Fibroblast of mammary gland (primary cell): ENCODE measurements at places on chromosomes 6 and 20.
A peak's percentile ranks its signal among the peaks of the same experiment; 100 is the strongest.

DNA sequence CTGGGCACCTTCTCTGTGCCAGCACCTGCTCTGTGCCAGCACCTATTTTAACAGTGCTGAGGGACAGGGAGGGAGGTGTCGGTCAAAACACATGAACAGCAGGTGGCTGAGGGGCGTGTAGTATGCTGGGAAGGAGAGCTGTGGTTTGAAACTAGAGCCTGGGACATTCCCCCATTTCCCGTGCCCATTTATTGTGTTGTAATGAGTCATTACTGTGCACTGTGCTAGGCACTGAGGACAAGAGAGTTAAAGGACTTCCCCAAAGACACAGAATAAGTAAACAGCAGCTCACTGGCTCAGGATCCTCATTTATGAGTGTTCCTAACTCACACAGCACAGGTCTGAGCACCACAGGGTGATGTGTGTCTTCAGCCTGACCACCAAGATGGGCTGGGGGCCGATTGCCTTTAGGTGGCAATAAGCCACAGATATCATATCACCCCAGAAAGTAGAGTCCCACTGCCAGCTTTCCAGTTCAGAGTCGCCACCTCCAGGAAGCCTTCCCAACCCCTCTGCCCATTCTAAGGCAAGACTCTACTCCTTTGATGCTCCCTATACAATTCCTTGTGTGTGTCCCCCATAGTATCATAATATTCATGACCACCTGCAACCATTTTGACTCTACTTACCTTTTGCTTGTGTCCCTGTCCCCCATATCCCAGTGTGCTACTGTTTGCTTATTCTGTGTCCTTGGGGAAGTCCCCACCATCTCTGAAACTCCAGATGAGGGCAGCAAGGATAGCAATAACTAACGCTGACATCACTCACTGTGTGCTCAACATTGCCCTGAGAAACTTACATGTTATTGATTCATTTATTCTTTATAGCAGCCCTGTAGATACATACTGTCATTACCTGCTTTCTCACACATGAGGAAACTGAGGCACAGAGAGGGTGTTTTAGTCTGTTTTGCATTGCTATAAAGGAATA is 87.3 kb downstream of the TOX2 start:
- DNase-seq: no peak

GRCh38 chr6:93423542-93423941 is 4.2 kb upstream of the EPHA7 start:
- DNase-seq: peak; percentile 44

GRCh38 chr20:235891-236290 is 8.8 kb downstream of the DEFB129 start:
- peak; percentile 7 for DNase-seq

- no peak for DNase-seq
Measured at GRCh38 chr6:155882527-155883333, 427.1 kb upstream of the NOX3 start.

DNA sequence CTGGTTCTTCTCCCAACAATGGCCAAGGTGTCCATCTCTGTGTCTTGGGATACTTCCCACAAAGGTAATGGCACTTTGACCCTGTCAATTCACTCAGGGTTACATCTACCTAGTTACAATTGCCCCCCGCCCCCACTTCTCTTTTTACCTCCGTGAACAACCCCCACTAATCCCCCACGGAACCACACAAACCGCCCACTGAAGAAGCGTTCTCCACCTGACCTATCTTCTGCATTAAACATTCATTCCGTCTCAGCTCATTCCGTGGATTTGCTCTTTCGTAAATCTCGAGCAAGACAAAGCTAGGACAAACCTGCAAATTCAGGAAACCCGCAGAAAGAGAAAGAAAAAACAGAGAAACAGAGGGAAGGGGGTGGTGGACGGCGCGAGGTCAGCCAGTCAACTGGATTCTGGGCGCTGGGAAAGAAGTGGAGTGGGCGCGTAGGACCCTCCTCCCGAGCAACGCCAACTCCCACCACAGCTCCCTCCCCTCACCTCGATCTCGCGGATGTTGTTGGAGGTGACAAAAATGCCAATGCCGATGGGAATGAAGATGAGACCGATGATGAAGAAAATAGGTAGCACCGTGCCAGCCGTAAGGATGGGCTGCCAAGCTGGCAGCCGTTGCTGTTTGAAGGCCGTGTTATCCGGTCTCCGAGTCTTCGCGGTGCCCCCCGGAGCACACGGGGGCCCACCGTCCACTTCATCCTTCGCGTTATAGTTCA is 523 bp downstream of the TMEM30A start:
- no peak for DNase-seq

GRCh38 chr6:52839124-52840055 is 1.2 kb downstream of the GSTA5 start:
- peak; percentile 73 for DNase-seq

DNA sequence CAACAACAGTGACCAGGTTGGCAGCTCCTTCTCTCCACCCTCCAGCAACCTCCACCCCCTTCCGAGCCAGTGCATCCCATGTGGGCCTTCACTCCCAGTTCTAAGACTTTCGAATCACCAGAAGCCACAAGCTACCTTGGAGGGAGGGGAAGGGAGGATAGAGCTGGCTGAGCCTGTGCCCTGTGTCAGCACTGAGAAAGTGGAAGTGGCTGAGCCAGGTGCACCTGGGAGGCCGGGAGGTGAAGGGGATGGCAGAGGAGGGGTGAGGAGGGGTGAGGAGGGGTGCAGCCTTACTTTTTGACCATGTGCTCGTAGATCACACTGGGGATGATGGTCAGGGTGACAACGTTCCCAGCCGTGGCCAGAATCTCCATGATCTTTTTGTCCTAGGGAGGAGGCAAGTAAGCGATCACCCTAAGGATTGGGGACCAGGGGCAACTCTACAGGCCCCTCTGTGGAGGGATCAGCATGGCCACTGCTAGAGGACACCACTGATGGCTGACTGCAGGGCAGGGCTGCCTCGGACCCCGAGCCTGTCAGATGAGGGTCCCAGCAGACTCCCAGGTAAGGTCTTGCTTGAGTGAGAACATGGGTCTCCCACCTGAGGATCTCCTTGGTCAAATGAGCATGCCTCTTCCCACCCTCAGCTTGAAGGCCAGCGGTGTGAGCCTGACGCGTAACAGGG is 18.3 kb downstream of the SDCBP2 start:
- DNase-seq: no peak

DNA sequence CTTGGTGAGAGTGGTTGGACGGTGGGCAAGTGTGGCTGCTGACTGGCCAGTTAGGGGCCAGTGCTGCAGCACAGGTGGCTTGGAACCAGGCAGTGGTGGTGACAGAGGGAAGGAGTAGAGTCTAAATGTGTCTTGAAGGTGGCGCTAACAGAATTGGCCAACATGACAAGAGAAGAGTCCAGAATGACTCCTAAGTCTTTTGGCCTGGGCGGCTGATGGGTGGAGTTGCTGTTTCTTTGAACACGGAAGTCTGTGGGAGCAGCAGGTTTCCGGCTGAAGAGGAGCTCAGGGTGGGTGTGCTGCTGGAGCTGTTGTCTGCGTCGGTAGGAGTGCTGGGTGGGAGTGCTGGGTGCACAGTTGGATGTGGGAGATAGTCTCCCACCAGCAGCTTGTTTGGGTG is 10.1 kb downstream of the LSM14B start:
- DNase-seq: peak; percentile 30

DNA sequence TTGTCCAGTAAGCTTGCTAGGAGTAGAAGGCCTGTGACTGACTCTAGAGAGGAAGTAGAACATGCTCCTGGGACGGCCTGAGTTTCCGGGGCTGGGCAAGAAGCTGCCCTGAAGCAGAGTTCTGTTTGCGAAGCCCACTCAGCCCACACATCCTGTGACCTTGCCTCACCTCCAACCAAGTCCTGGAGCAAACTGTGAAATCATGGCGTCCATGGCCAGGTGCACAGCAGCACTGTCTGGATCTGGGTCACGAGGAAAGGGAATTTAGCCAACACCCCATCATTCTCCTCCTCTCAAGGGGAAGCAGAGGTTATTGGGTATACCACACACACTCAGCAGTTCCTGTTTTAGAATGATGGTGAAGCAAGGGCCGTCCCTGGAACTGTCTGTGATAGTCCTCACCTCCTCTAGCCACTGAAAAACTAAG is 87.5 kb downstream of the CRYBG1 start:
- no peak for DNase-seq

- DNase-seq: no peak
Measured at GRCh38 chr6:15288856-15289255, 43.0 kb downstream of the JARID2 start.

DNA sequence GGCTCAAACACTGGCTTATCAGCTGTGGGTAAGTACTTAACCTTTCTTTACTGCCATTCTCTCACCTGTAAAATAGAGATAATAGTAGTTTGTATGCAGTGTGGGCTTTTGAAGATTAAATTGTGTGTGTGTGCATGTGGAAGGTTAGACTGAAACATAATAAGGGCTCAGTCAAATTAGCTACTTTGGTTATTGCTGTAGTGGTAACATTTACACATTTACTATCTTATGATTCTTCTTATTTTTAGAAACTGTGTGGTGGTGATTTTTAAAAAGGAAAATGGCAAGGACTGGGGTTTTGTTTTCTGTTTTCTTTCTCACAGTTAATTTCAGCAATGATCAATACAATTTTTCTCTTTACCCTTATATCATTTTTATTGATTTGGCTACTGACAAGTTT is 206.9 kb downstream of the NKAIN2 start:
- no peak for DNase-seq

- no peak for DNase-seq
Measured at GRCh38 chr20:56986476-56986875, 280.0 kb downstream of the BMP7 start.

- DNase-seq: peak; percentile 20
Measured at GRCh38 chr20:63657260-63657936, 714 bp upstream of the RTEL1 start.

GRCh38 chr6:148932731-148933130 is 185.9 kb downstream of the UST start:
- no peak for DNase-seq

GRCh38 chr6:88761237-88762031 is 202.0 kb downstream of the RNGTT start:
- DNase-seq: no peak

- DNase-seq: no peak
Measured at GRCh38 chr6:72835749-72836148, 213.9 kb downstream of the KCNQ5 start.

DNA sequence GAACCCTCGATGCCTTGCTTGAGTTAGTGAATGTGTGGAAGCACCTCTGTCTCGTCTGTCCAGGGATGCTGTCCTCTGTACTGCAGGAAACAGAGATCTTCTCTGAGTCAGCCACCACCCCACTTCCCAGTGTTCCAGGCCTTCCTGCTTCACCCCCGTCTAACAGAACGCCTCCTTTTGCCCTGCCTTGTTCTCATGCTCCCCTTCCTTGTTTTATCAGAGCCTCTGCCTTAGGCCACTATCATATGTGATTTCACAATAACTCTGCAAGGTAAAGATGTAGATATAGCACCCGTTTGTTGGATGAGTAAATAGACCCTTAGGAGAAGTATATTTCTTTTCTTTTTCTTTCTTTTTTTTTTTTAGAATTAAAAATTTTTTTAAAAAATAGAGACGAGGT is 106.7 kb upstream of the CLDN20 start:
- no peak for DNase-seq

GRCh38 chr6:139496654-139497344 is 122.4 kb upstream of the CITED2 start:
- no peak for DNase-seq

GRCh38 chr6:26141378-26141904 is 54.2 kb downstream of the HFE start:
- no peak for DNase-seq

DNA sequence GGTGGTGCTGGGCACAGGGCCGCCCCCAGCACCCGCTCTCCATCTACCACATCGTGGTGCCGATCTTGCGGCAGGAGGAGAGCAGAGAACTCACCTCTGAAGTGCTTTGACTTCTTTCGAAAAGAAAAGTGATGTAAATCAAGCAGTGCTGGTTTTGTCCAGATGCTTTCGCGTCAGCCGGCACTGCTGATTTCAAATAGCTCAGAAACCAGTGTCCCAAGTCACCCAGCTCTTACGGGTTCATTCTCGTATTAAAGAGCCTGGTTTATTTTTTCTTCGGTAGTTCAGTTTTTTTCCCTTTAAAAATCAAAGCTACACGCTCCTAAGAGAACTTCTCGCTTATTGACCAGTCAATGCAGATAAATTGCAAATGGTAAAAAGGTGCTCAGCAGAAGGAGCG is 32.1 kb downstream of the MYT1 start:
- no peak for DNase-seq

- DNase-seq: peak; percentile 54
Measured at GRCh38 chr6:24740861-24741260, 21.9 kb upstream of the C6orf62 start.

GRCh38 chr20:36599912-36600345 is 5.7 kb upstream of the RAB5IF start:
- no peak for DNase-seq

- DNase-seq: no peak
Measured at GRCh38 chr6:154650351-154650750, 82.9 kb upstream of the SCAF8 start.

- DNase-seq: no peak
Measured at GRCh38 chr20:58150772-58151171, 77.7 kb downstream of the ANKRD60 start.

DNA sequence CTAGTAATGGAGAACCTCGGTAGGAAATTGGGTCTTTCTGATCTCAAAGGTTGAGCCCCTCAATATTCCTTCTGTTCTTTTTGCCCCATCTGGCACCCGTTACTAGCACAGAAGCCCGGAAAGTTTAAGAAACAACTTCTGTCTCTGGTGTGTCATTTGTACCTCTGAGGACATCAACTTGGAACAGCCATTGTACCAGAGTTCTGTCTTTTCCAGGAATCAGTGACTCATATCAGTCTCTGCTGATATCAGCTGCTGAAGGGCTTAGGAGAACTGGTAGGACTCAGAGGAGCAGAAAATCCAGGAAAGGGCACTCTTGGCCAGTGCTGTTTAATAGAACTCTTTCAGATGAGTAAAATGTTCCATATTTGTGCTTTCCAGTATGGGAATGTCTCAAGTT is 78.3 kb upstream of the CHD6 start:
- peak; percentile 30 for DNase-seq

DNA sequence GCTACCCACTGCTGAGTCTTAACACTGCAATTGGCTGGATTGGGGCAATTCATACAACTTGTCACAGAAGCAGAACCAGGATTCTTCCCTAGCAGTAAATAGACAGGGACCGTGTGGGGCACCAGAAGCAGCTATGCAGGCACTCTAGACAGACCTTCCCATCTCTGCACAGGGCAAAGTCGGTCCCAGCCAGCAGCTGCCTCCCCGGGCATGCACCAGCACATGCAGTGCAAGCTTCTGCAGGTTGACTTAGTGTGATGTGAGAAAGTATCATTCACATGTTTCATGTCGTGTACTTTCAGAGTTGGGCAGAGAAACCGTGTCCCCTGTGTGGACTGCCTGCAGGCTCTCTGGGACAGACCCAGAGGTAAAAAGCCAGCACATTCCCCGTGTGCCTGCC is 98.0 kb upstream of the FOXA2 start:
- no peak for DNase-seq
